ENCODE measurements at places on chromosomes 5 and 9. TPM values are rescaled to one million over a fixed set of nuclear protein-coding genes. Genes with fewer than 3 reads are reported as not detected.

DNA sequence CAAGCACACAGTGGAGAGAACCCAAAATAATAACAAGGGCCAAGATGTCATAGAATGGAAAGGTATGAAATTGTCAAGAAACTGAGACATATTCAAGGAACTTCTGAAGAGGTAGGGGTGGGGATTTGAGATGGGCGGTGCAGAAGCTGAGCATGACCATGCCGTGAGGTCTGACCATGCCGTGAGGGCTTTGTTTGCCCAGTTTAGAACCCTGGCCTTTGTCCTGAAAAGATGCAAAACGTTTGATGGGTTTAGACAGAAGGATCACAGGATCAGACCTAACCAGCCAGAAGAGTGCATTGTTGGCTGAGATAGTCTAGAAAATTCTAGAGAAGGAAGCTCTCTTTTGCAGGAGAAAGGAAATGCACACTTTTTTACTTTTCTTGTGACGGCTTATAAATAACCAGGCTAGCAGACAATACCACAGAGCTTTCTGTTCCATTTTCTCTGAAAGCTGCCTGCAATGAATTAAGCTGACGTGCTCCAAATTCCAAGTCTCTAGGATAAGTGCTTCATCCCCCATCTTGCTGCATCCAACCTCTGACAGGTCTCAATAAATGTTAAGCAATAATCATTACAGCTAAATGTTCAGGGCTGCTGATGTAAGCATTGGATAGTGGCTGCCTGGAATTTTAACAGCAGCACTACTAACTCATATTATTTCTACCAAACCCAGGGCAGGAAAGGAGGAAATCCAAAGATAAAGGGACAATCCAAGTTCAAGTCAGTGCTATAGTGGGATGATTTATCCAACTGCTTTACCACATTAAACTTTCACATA, 110.9 kb upstream of the IL6ST start:
- no peak overlapping the region for H3K27ac ChIP-seq
- no peaks in the 10 kb centered on the region for H3K27me3 ChIP-seq
- no peak for DNase-seq
- no peaks in the 10 kb centered on the region for H3K4me1 ChIP-seq
- no peaks in the 10 kb centered on the region for H3K36me3 ChIP-seq

DNA sequence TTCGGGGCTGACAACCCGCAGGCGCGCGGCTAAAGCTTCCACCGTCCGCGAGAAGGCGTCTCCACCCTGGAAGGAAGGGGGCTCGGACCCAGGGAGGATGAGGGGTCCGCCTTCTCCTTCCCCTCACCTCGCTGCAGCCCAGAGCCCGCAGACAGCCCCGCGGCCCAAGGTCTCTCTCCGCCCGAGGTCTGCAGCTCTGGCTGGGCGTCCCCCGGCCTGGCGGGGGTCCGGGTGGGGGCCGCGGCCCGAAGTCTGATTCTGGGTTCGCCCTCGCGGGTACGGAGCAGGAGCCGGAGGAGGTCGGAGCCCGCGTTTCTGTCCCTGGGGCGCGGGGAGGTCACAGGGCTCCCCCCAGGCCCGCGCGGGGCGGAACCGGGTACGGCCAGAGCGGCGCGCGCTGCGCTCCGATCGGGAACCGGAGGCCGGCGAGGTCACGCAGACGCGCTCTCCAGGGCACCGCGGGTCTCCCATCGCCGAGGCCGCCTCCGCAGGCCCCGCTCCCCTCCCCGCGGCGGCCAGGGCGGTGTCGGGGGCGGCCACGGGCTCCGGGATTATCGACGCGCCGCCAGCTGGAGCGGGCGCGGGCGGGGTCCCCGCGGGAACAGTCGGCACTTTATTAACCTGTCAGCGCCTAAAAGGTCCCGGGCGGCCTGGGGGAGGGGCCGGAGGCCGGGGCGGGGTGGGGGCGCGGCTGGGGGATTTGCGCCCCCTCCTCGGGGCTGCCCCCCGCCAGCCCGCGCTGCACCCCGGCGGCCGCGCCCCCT, 11.6 kb downstream of the LHX3 start:
- H3K4me3 ChIP-seq: no peak overlapping the region
- DNase-seq: no peak
- H3K4me1 ChIP-seq: no peaks in the 10 kb centered on the region
- no peaks in the 10 kb centered on the region for H3K36me3 ChIP-seq
- H3K27me3 ChIP-seq: peaks cover 28% of the 10 kb centered on the region
- no peak overlapping the region for H3K27ac ChIP-seq

DNA sequence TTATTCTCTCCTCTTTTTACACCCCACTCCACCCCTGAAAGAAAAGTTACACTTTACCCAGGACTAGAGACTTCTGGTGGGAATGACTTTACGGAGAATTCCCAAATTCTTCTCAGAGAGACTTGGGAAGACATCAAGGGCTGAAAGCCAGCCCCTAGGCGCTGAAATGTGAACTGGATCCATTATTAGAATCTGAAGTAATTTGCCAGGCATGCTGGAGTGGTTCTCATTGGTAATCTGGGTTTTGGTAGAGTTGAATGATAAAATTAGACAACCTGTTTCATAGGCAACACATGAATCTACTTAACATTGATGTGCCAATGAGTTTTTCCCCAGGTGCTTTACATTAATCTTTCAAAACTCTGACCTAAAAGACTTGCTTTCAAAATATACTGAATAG, 324.8 kb downstream of the ADAMTS6 start:
- no peaks in the 10 kb centered on the region for H3K36me3 ChIP-seq
- no peak overlapping the region for H3K4me3 ChIP-seq
- H3K27me3 ChIP-seq: no peaks in the 10 kb centered on the region
- no peak overlapping the region for H3K27ac ChIP-seq

The KCNV2 gene
- total RNA-seq: not detected

All from pancreas (tissue), 10 donors.